Brain (organoid and tissue), 16 donors: ENCODE measurements at places on chromosomes 1 and 21.
A peak's percentile ranks its signal among the peaks of the same experiment; 100 is the strongest.

DNA sequence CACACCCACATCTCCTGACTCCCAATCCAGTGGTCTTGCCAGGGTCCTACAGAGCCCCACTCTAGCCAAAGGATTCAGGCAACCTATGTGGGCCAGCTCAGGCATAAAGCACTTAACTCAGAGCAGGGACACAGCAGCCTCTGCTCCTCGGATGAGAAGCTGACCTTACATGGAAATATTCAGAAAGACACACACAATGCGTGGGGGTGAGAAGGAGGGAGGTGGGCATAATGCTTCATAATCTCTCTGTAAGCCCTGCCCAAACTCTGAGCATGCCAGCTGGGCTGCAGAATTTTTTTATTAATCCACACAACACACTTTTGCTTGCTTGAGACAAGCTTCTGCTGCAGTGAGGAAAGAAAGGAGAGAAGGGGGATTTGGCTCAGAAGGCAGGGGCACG is 21.6 kb downstream of the KCND3 start:
- no peak for DNase-seq

DNA sequence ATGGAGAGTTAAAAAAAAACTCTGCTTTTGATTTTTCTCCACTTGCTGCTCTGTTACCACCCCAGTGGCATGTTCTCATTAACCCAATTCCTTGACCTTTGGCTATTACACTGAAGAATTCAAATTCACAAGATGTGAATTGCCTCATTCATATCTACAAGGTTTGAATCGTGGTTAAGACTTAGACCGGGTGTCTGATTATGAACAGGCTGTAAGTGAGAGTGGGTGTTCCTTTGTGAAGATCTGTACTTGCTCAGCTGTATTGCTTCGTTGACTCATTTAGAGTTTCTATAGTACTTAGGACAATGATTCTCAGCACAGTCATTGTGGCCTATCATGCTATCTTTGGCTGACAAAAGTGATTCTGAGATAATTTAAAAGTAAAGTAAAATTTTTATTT is 36.4 kb downstream of the DNM3 start:
- DNase-seq: no peak

DNA sequence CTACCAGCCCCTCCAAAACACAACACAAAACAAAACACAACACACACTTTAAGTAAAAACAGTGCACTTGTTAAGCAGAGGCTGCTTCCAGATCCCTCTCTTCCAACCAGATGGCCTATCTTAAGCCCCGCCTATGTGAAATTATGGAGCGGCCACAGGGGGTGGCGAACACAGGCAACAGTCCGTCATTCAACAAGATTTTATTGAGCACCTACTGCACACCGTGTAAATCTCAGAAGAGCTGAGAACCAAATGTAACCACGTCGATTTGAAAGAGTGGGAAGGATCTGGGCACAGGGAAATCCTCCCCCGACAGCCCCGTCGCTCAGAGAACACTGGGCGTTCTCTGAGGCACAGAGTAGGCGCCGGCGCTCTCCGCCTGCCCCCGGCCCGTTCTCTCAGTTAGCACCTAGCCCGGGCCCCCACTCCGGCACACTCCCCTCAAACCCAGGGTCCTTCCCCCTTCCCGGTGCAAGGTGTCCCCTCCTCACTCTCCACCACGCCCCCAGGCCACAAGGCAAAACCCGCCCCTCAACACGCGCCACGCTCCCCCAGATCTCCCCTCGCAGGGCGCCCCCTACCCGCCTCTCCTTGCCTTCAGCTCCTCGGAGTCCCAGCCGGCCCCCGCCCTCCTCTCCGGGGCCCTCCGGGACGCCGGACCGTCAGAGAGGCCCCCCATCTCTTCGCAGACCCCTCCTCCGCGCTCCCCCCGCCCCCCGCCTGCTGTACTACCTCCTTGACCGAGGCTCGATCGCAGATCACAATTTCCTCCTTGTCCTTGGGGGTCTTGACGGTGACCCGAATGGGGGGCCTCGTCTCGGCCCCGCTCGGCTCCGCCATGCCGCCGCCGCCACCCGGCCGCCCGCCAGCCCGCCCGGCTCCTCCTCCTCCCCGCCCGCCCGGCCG is 483 bp downstream of the UBQLN4 start:
- DNase-seq: peak; percentile 81

GRCh38 chr1:200029035-200029821 is 1.7 kb downstream of the NR5A2 start:
- peak; percentile 69 for DNase-seq

- DNase-seq: no peak
These were observed 19.6 kb upstream of the FAM89A start for GRCh38 chr1:231059566-231060193.

DNA sequence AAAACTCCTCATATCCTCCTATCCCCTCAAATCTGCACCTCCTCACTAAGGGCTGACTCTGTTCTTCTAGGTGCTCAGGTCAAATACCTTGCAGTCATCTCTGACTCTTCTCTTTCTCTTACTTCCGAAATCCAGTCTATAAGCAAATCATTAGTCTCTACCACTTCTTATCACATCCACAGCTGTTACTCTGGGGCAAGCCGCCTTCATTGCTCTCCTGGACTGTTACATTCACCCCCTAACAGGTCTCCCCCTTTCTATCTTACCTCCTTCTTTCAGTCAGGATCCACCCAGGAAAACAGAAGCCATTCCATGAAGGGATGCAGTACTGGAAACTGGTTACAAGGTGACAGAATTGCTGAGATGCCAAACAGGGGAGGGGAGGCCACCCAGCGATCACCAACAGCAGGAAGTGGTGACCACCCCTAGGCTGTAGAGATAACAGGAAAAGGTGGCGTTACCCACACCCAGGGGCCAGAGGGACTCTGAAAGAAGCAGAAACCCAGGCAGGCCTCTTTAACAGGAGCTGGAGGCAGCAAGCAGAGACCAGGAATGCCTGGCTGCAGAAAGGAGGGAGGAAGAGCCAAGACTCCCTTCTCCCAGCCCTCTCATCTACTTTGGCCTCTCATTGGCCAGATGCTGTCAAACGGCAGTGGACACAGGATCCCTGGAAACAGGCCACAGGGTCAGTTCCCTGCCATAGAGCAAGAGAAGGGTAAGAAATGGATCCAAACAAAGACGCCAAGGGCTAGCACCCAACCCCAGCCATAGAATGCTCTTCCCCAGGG is 55.5 kb upstream of the FOXO6 start:
- no peak for DNase-seq

DNA sequence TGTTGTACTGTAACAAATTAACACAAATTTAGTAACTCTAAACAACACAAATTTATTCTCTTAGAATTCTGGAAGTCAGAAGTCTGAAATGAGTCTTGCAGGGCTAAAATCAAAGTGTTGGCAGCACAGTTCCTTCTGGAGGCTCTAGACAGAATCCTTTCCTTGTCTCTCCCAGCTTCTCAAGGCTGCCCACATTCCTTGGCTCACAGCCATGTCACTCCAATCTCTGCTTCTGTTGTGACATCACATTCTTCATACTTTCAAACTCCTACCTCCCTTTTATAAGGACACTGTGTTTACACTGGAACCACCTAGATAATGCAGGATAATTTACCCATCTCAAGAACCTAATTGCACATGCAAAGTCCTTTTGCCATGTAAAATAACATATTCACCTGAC is 225.0 kb upstream of the PRMT6 start:
- no peak for DNase-seq

DNA sequence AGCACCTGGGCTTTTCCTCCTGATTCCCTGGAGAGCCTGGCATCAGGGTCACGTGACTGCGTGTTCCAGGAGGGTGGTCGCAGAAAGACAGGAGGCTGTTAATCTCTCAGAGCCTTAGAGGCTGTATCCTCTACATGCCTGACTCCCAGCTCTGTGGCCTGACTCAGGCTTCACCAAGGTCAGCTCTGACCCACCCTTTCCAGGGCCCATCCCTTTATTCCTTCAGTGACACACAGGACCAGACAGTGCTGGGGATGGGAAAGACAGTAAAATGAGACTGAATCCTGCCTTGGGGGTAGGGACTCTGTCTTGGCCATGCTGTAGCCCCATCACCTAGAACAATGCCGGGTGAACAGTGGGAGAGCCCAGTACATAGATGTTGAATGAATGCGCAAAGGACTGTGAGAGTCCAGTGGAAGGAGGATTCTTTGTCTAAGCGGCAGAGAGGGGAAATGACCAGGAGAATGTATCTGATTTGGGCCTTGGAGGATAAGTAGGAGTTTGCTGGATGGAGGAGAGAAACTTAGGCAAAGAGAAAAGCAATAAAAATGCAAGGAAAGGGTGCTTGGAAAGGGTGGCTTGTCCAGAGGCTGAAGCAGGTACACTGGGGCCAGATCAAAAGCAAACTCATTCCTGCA is 33.0 kb downstream of the EPHX1 start:
- no peak for DNase-seq

GRCh38 chr1:39359028-39359570 is 132.3 kb upstream of the BMP8A start:
- no peak for DNase-seq
